ENCODE measurements at places on chromosomes 2 and 18.

DNA sequence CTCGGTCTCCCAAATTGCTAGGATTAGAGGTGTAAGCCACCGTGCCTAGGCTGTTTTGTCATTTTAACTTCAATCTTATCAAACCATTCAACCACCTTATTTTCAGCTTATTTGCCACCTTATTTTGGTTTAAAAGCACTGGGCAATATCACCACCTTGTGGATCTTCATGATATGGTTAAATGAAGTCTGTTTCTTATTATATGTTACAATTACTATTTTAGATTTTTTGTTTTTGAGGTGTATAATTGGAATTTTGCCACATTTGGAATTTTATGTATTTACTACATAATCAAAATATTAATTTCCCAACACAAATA lies 43.8 kb upstream of the SCN9A start:
- no peak for DNase-seq

DNA sequence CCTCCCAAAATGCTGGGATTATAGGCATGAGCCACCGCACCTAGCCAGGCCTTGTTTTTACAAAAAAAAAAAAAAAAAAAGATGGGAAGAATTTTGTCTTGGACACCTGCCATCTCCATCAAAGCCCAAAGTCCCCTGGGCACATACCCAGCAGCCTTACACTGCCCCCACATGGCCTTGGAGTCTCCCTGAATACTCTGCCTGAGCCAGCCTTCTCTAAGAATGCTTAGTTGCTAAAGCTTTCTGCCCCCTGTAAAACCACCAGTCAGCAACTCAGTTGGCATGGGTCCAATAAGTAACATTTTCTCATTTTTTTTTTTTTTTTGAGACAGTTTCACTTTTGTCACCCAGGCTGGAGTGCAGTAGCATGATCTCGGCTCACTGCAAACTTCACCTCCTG lies 40.6 kb downstream of the SPC25 start:
- DNase-seq, result no peak

GRCh38 chr2:166179201-166179600 lies 51.4 kb upstream of the SCN1A start:
- DNase-seq, result no peak

- DNase-seq, result no peak
These were observed 46.4 kb downstream of the GRB14 start for GRCh38 chr2:164574931-164575330.
